ENCODE measurements at places on chromosomes 1 and 21. TPM values are rescaled to one million over a fixed set of nuclear protein-coding genes. Genes with fewer than 3 reads are reported as not detected.

DNA sequence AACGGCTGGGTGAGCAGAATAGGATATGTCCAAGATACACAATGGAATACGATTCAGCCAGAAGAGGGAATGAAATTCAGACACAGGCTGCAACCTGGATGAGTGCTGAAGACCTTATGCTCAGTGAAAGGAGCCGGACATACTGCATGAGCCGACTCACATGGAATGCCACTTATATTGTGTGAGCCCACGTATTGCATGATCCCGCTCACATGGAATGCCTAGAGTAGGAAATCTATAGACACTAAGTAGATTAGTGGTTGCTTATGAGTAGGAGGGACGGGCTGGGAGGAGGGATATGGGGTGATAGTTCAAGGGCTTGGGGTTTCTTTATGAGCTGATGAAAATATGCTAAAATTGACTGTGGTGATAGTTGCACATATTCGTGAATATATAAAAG lies 26.8 kb downstream of the TMPRSS2 start:
- H3K27me3 ChIP-seq = no peaks in the 10 kb centered on the region
- no peak overlapping the region for H3K27ac ChIP-seq
- no peaks in the 10 kb centered on the region for H3K4me1 ChIP-seq
- DNase-seq = no peak

DNA sequence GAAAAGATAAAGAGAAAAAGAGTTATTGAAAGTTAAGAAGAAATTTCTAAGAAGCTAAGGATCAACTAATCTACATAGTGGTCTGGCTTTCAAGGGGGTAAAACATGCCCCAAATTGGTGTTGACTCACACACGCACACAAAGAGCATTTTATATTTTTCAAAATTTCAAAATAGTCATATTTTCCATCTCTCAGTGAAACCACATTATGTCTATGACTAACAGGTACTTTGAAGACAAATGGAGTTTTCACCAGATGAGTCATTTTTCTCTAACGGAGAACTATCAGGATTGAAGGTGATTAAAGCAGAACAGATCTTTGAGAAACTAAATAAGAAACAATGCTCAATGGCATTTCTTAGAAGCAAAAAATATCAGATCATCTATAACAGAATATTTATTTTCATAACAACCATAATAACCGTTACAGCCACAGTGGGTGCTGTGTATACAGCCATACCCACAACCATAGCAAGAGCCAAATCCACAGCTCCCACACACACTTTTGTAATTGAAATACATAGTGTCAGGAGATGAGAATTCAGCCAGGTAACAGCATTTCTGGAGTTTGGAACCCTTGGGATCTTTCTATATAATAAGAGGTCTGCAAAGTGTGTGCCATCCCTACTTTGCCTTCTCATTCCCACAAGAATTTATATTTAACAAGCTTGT lies at the start of gene KRTAP21-3:
TSS of gene KRTAP21-3 (minus strand) at position 539 of the 671 bp plus-strand sequence. CDS start at position 521, 18 bp downstream.
- H3K36me3 ChIP-seq = no peaks in the 10 kb centered on the region
- no peaks in the 10 kb centered on the region for H3K4me1 ChIP-seq
- H3K27me3 ChIP-seq = no peaks in the 10 kb centered on the region
- no peak within 1 kb of the TSS for H3K27ac ChIP-seq
- no peak for DNase-seq

GRCh38 chr1:208202333-208202995 lies 41.7 kb downstream of the PLXNA2 start:
- peak overlapping the region; percentile 92 for H3K27ac ChIP-seq
- peaks cover 12% of the 10 kb centered on the region for H3K36me3 ChIP-seq
- DNase-seq = no peak
- H3K27me3 ChIP-seq = no peaks in the 10 kb centered on the region
- H3K4me3 ChIP-seq = no peak overlapping the region

DNA sequence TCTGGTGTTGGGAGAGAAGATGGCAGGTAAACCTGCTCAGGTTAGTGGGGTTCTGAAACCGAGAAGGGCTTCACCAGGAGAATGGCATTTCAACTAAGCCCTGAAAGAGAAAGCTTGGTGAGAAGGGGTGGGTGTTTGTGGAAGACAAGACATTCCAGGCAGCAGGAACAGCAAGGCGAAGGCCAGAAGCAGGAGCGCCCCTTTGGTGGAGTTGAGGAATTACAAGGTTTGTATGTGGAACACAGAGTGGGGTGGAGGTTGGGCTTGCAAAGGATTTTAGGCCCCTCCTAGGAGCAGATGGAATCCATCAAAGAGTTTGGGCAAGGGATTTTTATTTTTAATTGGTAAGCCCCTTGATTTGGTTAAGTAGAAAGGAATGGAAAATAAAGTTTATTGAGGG lies 24.8 kb upstream of the ELOA start:
- H3K36me3 ChIP-seq = no peaks in the 10 kb centered on the region
- no peaks in the 10 kb centered on the region for H3K4me1 ChIP-seq
- no peak overlapping the region for H3K27ac ChIP-seq
- no peaks in the 10 kb centered on the region for H3K27me3 ChIP-seq
- DNase-seq = peak; percentile 29

GRCh38 chr1:182493063-182493462 lies 43.1 kb downstream of the RGSL1 start:
- H3K27ac ChIP-seq = no peak overlapping the region
- no peaks in the 10 kb centered on the region for H3K4me1 ChIP-seq
- no peaks in the 10 kb centered on the region for H3K36me3 ChIP-seq
- no peaks in the 10 kb centered on the region for H3K27me3 ChIP-seq
- H3K4me3 ChIP-seq = no peak overlapping the region
- DNase-seq = no peak

DNA sequence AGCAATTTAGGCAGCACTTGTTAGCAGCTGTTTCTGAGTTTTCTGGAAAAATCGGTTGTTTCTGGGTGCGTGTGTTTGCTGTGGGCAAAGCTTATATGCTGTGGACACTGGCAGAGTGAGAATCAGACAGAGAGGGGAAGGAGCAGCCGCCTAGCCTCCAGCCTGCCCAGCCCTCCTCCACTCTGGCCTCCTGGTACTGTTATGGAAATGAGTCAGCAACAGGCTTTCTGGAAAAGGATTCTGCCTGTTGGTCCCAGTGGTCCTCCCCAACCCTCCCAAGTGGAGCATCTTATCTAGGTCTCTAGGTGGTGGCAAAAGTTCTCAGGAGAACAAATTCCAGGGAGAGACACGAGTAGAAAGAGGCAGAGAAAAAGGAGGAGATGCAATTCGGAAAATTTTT lies 42.2 kb upstream of the GOLT1A start:
- no peaks in the 10 kb centered on the region for H3K27me3 ChIP-seq
- no peak overlapping the region for H3K27ac ChIP-seq
- no peaks in the 10 kb centered on the region for H3K36me3 ChIP-seq

DNA sequence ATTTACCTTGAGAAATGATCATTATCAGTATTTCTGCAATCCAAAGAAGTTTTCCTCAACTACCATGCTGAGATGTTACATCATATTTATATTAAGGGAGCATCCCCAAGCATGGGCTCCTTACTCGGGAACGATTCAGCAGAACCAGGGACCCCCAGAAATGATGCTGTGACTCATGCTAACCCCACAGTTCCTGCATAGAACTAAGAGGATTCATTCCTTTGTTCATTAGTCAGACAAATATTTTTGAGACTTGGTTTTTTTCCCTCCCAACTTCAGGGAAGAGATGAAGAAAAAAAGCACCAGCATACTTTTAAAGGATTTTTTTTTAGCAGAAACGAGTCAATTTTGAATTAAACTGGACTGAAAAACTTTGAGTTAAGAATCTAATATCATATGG lies 49.2 kb upstream of the COL24A1 start:
- H3K4me3 ChIP-seq = no peak overlapping the region
- no peaks in the 10 kb centered on the region for H3K4me1 ChIP-seq
- H3K27ac ChIP-seq = no peak overlapping the region
- H3K27me3 ChIP-seq = peaks cover 3% of the 10 kb centered on the region
- no peaks in the 10 kb centered on the region for H3K36me3 ChIP-seq

GRCh38 chr1:202624781-202625108 lies 85.5 kb downstream of the SYT2 start:
- peak; percentile 4 for DNase-seq
- no peaks in the 10 kb centered on the region for H3K27me3 ChIP-seq
- no peak overlapping the region for H3K27ac ChIP-seq

GRCh38 chr1:24913274-24913604 lies 16.8 kb downstream of the RUNX3 start:
- H3K36me3 ChIP-seq = no peaks in the 10 kb centered on the region
- H3K27me3 ChIP-seq = no peaks in the 10 kb centered on the region
- no peak for DNase-seq
- H3K4me1 ChIP-seq = no peaks in the 10 kb centered on the region

GRCh38 chr1:61579802-61580201 lies 145.1 kb downstream of the TM2D1 start:
- no peak overlapping the region for H3K4me3 ChIP-seq
- no peaks in the 10 kb centered on the region for H3K27me3 ChIP-seq
- no peaks in the 10 kb centered on the region for H3K4me1 ChIP-seq
- H3K27ac ChIP-seq = no peak overlapping the region

GRCh38 chr1:165942927-165943597 lies 115.6 kb downstream of the UCK2 start:
- no peak overlapping the region for H3K4me3 ChIP-seq
- no peaks in the 10 kb centered on the region for H3K4me1 ChIP-seq
- H3K27ac ChIP-seq = no peak overlapping the region
- H3K36me3 ChIP-seq = no peaks in the 10 kb centered on the region

DNA sequence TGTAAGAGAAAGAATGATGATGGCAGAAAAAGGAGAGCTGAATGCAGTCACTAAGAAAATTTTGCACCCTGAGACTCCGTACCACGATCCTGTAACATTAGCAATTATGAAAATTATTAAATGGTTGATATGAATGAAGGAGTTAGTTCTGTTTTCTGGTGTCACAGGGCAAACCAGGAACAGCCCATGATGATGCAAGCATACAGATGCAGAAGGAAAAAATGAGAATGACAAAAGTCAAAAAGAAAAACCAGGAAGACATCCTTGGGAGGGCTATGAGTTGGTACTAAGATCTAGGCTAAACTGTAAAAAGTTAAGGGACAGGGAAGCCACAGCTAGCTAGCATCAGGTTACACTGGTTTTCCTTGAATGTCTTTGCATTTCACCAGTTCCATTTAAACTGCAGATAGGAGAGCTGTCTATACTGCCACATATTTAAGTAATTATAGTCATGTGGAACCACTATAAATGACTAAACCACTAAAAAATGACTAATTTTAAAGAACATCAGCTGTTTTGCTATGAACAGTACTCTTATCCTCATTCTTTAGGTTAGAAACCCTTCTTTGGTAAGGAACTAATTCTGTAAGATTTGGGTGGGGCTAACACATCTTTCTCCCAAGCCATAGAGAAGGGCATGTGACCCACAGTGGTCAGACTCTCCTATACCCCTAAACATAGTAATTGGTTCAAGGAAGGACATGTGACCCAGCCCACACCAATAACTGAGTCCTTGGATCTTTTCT lies 11.4 kb downstream of the DOCK7 start:
- H3K4me1 ChIP-seq = no peaks in the 10 kb centered on the region
- no peak overlapping the region for H3K27ac ChIP-seq
- DNase-seq = no peak
- no peaks in the 10 kb centered on the region for H3K36me3 ChIP-seq
- no peaks in the 10 kb centered on the region for H3K27me3 ChIP-seq
- H3K4me3 ChIP-seq = no peak overlapping the region

- no peak overlapping the region for H3K27ac ChIP-seq
- no peak overlapping the region for H3K4me3 ChIP-seq
- no peaks in the 10 kb centered on the region for H3K27me3 ChIP-seq
- no peaks in the 10 kb centered on the region for H3K4me1 ChIP-seq
- no peak for DNase-seq
Observed at GRCh38 chr1:174391716-174392115, 56.0 kb upstream of the GPR52 start.

GRCh38 chr1:18929686-18930085 lies 26.8 kb downstream of the IFFO2 start:
- no peak overlapping the region for H3K4me3 ChIP-seq
- no peaks in the 10 kb centered on the region for H3K27me3 ChIP-seq
- no peak overlapping the region for H3K27ac ChIP-seq
- H3K36me3 ChIP-seq = no peaks in the 10 kb centered on the region
- H3K4me1 ChIP-seq = peaks cover 36% of the 10 kb centered on the region

GRCh38 chr1:205066141-205066818 lies 18.0 kb downstream of the TMEM81 start:
- no peaks in the 10 kb centered on the region for H3K4me1 ChIP-seq
- H3K4me3 ChIP-seq = no peak overlapping the region

GRCh38 chr1:28161751-28162150 lies 14.7 kb downstream of the PTAFR start:
- no peaks in the 10 kb centered on the region for H3K36me3 ChIP-seq
- no peak for DNase-seq
- H3K27ac ChIP-seq = no peak overlapping the region
- no peak overlapping the region for H3K4me3 ChIP-seq
- H3K4me1 ChIP-seq = peaks cover 6% of the 10 kb centered on the region

DNA sequence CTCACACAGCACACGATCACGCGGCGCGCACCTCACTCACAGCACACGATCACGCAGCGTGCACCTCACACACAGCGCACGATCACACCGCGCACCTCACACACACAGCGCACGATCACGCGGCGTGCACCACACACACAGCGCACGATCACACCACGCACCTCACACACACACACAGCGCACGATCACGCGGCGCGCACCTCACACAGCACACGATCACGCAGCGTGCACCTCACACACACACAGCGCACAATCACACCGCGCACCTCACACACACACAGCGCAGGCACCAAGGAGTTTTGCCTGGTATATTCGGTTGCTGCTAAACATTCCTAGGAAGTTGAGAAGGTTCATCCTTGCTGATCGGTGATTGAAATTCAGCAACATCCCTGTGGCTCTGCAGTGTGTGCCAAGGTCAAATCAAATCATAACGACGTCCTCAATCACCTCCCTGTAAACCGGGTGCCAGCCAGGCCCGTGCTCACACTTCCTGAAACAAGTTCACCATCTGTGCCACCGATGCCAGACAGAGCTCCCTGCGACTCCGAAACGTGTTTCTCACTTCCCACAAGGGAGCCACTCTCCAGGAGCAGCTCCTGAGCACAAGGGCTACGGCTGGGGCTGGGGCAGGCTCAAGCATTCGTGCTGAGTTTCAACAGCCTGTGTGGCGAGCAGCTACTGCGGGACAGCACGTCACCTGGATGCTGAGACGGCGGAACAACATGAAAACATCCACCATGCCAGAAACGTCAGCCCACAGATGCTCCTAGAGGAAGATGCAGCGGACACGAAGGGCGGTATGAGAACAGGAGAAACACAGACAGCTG lies 30.2 kb downstream of the WDR4 start:
- H3K27ac ChIP-seq = no peak overlapping the region
- no peak for DNase-seq
- no peaks in the 10 kb centered on the region for H3K4me1 ChIP-seq
- H3K27me3 ChIP-seq = no peaks in the 10 kb centered on the region
- H3K36me3 ChIP-seq = peaks cover 7% of the 10 kb centered on the region

GRCh38 chr1:12757836-12758235 lies 11.8 kb downstream of the CFAP107 start:
- H3K27me3 ChIP-seq = no peaks in the 10 kb centered on the region
- no peak overlapping the region for H3K27ac ChIP-seq
- H3K4me3 ChIP-seq = no peak overlapping the region
- no peaks in the 10 kb centered on the region for H3K36me3 ChIP-seq

Gene CHRNB2
- not detected for total RNA-seq

Gene F5
- not detected for total RNA-seq

Gene DPT
- total RNA-seq = not detected

Gene HAO2
- not detected for total RNA-seq

Gene MX2
- not detected for total RNA-seq

Gene GPATCH3
- total RNA-seq = 17.7 TPM

Gene OR2T3
- total RNA-seq = not detected

Gene LRRC53
- not detected for total RNA-seq

Gene TPM3
- 927 TPM for total RNA-seq

Gene GBP6
- not detected for total RNA-seq

Gene PHC2
- 79.0 TPM for total RNA-seq

Gene TBX19
- total RNA-seq = 2.3 TPM

Gene ADORA3
- total RNA-seq = not detected

Gene PGLYRP4
- not detected for total RNA-seq

Measured in endothelial cell of umbilical vein (primary cell).